ENCODE measurements at places on chromosomes 12 and 14.

DNA sequence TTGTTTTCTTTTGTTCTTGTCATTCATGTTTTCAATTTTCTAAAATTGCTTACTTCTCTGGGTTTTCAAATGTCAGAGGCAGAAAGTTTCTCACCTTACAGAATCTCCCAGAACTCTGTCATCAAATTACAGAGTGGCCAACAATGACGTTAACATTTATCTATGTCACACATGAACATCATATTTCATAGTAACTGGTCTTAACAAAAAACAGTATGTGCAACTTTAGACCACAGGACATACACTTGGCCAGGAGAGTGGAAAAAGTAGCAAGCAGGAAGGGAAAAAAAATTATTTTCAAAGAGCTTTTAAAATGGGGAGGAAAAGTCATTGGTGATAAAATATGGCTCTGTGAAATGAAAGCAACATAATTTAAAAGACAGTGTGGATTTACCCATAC lies 426.5 kb downstream of the MED13L start:
- no peak for DNase-seq

- DNase-seq, result no peak
These were observed 10.0 kb downstream of the AHNAK2 start for GRCh38 chr14:104968153-104968527.

DNA sequence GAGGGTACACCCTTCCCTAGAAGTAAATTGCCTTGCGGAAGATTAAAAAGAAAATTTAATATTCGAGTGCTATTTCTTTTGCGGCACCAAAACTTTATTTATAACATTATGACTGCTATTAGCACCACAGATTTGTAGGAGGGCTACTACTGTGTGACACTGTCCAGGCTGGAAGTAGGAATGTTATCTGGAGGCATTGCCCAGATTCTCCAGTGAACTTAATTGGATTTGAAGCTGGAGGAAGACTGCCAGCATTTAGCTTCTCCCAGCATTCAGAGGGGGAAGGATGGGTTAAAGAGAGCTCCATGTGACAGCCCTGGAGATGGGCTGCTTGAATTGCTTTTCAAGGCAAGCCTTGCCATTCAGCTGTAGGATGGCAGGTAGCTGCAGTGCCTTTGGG lies 107.0 kb upstream of the RBM19 start:
- DNase-seq, result no peak

DNA sequence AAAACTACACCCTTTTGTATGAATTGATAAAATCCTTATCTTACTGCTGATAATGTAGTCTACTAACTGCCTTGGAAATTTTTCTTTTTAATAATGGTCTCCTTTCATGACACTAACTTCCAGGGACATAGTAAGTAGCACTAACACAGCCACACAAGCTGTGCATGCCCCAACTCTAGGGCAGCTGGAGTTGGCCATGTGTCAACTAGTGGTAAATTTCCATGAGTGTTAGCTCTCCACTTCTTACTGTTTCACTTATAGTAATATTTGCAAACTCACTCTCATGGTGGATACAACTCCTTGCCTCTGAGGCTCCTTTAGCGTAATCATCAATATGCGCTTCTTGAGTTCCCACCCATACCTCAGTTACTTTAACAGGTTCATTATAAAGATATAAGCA lies 38.0 kb downstream of the LGR5 start:
- DNase-seq, result no peak

GRCh38 chr12:118650586-118650960 lies 274.2 kb downstream of the SUDS3 start:
- DNase-seq, result no peak
